Activated CD8-positive, alpha-beta memory T cell treated with anti-CD3 and anti-CD28 coated beads for 1 hour (primary cell): ENCODE measurements at places on chromosomes 7 and 10.

GRCh38 chr7:25854608-25855497 is 297.1 kb upstream of the NFE2L3 start:
- DNase-seq = no peak

- DNase-seq = no peak
Observed at GRCh38 chr10:54843085-54843646, 42.1 kb upstream of the PCDH15 start.

- no peak for DNase-seq
Observed at GRCh38 chr7:65974876-65975275, 7.1 kb downstream of the GUSB start.

DNA sequence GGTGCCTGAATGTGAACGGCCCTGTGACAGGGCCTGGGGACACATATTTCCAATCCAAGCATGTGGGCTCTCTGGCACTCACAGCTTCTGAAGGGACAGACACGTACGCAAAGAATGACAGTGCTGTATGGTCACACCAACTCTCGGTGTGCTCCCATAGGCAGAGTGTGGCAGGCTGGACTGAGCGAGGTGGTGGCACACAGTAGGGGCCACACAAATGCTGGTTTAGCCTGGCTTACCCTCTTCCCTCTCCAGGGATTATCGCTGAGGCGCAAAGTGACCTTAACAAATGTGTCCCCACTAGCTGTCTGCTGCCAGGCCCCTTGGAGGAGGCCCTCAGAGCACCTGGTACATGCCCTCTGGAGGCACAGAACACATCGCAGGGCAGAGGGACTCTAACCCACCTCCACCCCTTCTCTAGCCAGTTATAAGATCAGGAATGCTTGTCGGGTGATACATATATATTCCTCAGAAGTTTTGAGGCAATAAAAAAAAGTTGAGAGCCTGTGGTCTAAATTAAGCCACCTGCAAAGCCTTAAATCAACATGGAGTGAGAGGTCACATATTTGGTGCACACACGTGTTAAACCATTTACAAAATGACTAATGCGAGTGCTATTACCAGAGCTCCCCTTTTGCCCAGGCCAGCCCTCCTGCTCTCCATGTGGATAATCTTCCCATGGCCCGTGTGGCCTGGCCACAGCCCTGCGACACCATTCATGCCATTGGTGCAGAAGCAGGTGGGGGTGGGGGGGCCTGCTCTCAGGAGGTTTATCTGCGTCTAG is 262.8 kb upstream of the GRB10 start:
- DNase-seq = no peak

GRCh38 chr7:122010116-122010515 is 133.9 kb downstream of the AASS start:
- no peak for DNase-seq

DNA sequence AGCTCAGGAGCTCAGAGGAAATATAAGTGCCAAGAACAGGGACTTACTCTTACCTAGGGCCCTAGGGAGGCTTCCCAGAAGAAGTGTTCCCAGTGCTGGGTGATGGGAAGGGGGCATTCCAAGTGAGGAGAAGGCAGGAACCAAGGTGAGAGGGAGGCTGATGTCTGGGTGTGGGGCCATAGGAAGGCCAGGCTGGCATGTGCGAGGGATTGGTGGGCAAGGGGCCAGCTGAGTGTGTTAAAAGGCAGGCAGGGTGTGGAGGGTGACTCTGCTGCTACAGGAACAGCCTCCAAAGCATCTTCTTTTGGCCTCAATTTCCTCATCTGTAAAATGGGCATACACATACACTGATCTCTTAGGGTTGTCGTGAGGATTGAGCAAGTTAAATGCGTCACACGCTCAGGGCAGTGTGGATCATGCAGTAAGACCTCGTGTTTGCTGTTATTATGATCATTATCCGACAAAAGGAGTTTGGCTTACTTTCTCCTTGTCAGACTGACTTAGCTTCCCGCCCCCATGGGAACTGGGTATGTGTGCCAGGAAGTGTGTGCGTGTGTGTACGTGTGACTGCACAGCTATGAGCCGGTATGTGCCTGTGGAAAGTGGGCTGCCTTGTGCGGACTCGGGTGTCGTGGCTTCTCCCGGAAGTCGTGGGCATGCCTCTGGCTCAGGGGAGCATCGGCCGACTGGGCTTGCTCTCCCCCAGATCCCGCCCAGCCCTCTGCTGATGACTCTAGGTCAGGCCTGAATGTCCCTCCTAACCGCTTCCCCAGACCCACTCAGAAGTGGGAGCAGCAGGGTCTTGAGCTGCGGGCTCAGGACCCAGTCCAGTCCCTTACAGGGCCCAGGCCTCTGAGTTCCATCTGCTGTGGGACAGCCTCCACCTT is 59.6 kb downstream of the NEURL1 start:
- no peak for DNase-seq

- no peak for DNase-seq
Observed at GRCh38 chr10:99551616-99552015, 18.9 kb downstream of the NKX2-3 start.
